ENCODE measurements at places on chromosomes 2 and 18.

GRCh38 chr18:75140296-75140695 is 68.6 kb downstream of the PTGR3 start:
- DNase-seq, result no peak

DNA sequence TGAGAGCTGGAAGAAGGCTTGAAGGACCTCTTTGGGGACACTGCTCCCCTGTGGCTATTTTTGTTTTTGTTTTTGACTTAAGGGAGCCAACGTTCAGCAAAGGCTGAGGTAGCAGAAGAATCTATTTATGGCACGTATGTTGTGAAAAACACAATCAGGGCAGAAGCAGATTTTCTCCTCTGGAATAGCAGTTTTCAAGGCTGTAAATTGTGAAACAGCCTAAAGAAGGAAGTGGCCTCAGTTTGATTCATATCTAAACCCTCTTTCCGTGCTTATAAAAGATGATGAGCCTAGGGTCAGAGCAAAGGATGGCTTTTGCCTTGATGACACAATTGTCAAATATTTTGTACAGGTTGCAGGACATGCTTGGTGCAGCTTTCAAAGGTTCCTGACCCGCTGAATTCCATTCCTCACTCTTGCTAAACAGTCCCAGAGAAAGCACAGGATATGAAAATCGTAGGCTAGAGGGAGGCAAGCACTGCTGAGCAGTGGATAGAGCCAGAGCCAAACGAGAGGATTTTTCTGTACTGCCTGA is 106.2 kb upstream of the DLX2 start:
- DNase-seq, result peak; percentile 87

GRCh38 chr2:26394694-26395093 is 7.0 kb upstream of the DRC1 start:
- DNase-seq, result no peak

- peak; percentile 14 for DNase-seq
Observed at GRCh38 chr2:214126135-214126534, 284.7 kb upstream of the VWC2L start.

Measured in AG10803 (cell line).